ENCODE measurements at places on chromosomes 11 and 22. TPM values are rescaled to one million over a fixed set of nuclear protein-coding genes. Genes with fewer than 3 reads are reported as not detected.
A peak's percentile ranks its signal among the peaks of the same experiment; 100 is the strongest.

Gene MYOD1
- total RNA-seq, result not detected

- no peak for ATAC-seq
Measured at GRCh38 chr11:27112946-27113345, 72.3 kb downstream of the BBOX1 start.

Gene RNF26
- total RNA-seq, result 32.6 TPM

Gene GLYATL2
- not detected for total RNA-seq

DNA sequence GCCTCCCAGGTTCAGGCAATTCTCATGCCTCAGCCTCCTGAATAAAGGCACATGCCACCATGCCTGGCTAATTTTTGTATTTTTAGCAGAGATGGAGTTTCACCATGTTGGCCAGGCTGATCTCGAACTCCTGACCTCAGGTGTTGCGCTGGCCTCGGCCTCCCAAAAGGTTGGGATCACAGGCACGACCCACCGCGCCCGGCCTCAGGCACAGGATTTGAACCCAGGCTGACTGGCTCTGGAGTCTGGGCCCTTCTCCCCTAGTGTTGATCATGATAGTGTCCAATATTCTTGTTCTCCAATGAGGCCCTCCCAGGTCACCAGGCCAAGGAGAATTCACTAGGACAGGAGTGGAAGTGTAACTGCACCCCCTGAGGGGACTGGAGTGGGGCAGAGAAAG lies 401.9 kb downstream of the LARGE1 start:
- ATAC-seq, result no peak

Gene CCDC73
- 0.09 TPM for total RNA-seq

- ATAC-seq, result peak; percentile 77
Measured at GRCh38 chr11:123357990-123358827, 71.9 kb upstream of the GRAMD1B start.

Gene SCGB1C1
- total RNA-seq, result not detected

Gene DSCAML1
- not detected for total RNA-seq

DNA sequence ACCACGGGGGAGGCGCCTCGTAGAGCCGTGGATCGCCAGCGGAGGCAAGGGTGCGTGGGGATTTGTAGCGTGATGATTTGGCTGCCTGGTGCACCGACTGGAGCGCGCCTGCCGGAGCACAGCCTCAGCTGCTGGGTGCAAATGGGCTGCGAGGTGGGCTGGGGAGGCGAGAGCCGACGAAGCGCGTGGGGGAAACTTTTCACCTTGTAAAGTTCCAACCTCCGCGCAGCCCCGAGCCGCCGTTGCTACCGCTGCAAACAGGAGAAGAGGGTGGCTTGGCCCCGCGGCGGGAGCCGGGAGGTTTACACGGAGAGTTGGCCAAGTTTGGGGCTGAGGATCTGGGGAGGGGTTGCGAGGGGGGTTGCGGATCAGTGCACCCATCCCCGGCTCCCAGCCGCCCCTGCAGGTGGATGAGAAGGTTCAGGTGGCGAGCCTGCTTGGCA lies 528 bp downstream of the FAT3 start:
- ATAC-seq, result no peak

DNA sequence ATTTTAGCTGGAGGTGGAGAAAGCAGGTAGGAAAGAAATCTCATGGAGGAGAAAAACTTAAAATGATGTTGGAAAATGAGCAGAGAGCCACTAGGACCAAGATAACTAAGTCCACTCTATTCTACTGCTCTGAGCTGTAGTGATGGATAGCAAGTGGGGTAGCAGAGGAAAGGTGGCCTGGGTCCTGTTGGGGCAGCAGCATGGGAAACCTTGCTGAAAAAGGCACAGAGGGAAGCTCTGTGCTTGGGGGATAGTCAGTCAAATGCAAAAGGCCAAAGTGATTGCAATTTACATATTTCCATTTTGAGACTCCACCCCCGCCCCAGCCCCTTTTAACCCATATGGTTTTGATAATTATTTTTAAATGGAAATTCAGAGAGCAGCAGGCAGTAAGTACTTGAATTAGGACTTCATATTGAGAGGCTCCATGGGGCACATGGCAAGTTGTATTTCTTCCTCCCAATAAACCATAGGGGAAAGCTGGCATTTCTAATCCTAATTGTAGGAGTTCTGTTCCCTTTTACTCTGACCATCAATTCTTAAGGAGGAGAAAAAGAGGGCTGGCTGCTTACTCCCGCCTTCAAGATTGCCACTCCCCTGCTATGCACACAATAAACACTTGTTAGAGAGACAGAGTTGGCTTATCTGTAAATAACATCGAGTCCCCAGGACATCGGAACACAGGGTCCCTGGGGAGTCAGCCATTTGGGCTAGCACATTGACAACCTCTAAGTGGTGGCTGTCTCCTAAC lies 1341.5 kb upstream of the TENM4 start:
- no peak for ATAC-seq

DNA sequence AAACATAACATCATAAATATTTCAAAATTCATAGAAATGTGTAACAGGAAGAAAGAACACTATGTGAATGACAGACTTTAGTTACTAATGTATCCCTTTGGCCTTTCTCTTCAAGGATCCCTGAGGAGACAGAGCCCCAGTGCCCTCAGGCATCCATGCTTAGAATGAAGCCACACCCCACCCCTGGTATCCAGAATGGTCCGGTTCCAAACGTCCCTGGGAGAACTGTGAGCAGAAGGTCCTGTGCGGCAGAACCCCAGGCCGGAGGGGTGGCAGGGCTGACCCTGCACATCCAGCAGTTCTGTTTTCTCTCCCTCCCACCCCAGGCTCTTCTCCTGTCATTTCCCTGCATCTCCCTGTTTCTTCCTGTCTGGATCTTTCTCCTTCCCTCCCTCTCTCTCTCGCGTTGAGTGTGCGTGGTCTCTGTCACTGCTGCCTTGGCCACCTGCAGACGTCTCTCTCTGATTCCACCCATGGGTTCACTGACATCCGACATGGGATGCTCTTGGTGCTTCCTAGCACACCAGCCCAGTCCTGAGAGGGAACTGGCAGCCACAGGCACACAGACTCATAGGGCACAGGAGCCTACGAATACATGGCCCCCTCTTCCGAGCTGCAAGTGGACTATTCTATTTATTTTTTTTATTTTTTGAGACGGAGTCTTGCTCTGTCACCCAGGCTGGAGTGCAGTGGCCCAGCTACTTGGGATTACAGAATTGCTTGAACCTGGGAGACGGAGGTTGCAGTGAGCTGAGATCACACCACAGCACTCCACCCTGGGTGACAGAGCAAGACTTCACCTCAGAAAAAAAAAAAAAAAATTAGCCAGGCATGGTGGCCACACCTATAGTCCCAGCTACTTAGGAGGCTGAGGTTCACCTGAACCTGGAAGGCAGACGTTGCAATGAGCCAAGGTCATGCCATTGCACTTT lies 5.7 kb downstream of the RFPL1 start:
- no peak for ATAC-seq

Gene DLG2
- 1.5 TPM for total RNA-seq

- no peak for ATAC-seq
Measured at GRCh38 chr11:113265362-113265761, 49.0 kb upstream of the TTC12 start.

Gene SCUBE1
- total RNA-seq, result not detected

Gene PANX2
- total RNA-seq, result 16.6 TPM

Gene SLC29A2
- total RNA-seq, result 7.6 TPM

Gene OR51B4
- total RNA-seq, result not detected

DNA sequence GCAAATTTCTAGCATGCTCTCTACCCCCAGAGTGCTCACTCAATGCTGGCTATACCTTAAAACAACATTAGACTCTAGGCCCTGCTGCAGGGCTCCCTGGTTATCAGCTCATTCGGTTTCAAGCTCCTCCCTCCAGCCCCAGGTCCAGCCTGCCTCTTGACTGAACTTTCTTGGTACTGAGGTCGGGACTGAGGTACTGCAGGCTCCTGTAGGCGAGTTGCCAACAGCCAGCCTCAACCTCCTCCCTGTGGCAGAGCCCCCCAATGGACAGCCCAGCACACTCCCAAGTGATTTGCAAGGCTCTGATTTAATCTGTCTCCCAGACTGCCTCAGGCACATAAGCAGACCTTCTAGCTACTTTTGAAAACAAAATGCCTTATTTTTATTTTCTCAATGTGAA lies 73.6 kb upstream of the EIF3M start:
- ATAC-seq, result no peak

GRCh38 chr11:15607361-15608036 lies 492.8 kb downstream of the INSC start:
- no peak for ATAC-seq

- ATAC-seq, result peak; percentile 34
Measured at GRCh38 chr22:23763579-23763945, 772 bp downstream of the C22orf15 start.

DNA sequence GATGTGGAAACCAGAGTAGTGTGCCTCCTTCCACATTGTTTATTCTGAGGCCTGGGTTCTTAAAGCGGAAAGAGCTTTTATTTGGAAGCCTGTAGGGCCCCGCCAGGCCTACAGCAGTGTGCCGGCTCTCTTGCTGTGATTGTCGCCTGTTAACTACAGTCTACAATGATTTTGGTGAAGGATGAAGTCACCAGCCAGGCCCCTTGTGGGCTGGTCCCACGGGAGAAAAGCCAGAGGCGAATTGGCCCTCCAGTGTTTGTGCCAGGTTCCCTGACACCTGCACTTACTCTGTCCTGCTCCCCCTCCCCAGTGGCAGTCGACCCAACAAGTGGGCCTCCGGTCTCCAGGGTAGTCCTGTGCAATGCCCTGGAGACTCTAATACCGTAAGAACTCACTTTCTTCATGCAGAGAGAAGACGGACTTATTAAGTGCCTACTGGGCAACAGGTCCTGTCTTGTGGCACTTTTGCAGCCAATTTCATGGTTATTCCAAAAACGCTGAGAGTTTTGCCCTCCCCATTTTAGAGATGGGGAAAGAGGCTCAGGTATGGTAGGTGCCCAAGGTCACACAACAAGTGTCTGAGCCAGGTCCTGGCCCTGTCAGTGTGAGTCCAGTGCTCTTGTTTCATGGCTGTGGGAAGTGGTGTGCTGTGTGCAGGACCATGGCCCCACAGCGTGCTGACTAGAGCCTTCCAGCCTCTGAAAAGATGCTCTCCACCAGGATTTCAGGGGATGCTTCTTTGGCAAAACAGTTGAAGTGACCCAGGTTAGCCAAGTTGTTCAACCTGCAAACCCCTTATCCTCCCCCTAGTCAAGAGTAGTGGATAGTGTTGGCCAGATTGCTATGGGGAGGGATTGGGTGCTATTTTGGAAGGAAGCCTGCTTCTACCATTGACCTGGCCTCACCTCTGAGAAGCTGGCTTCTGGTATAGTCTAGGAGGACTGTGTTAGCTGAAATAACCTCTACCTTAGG lies 1.4 kb downstream of the MICAL2 start:
- no peak for ATAC-seq

Gene ADM2
- 3.7 TPM for total RNA-seq

DNA sequence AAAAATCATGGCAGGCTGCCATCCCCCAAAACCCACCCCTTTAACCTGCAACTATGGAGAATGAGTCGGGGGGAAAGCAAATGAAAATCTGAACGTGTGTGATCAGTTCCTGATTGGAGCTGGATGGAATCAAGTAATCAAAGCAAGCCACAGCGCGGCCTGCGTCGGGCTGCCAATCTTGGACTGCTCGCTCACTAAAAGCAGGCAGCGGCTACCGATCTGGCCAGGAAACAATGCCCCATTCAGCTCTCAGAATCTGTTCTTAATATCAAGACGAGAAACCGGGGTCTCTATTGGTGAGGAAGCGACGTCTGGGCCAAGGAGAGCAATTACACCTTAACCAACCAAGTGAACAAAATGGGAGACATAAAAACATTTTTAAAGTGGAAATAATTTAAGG lies 472.2 kb downstream of the SOX6 start:
- no peak for ATAC-seq

DNA sequence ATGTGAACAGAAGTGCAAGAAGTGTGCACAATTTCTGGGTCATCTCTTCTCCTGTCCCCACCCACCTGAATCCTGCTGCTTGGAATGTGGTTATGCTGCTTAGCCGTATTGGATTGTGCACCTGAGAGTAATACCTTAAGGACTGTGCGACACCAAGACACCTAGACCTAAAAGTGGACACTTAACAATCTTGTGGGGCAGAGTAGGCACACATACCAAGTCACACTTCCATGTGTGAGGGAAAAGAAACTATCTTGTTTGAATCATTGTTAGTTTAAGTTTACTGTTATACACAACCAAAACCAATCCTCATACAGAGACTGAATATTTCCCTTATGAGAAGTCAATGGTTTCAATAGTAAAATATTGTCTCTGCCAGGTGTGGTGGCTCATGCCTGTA lies 93.7 kb downstream of the CCDC83 start:
- peak; percentile 73 for ATAC-seq

DNA sequence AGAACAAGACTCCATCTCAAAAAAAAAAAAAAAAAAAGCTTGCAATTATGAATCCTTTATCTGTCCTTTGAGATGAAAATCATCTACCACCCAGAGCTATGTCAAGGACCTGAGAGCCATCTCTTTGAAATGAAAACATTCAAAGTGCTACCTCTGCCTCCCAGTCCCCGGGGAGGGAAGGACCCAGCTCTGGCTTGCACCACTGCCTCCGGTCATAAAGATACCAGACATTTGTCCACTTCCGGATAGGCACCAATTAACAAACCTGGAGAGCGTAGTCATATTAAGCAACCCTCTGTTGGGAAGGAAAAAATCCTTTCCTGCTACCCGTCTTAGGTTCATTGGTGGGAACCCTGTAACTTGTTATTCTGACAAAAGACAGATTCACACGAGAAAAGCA lies 98.6 kb downstream of the ARHGAP8 start:
- no peak for ATAC-seq
